AG08395 (cell line): ENCODE measurements at places on chromosomes 1 and 21.
A peak's percentile ranks its signal among the peaks of the same experiment; 100 is the strongest.

- DNase-seq: no peak
Measured at GRCh38 chr1:12690156-12690555, 25.8 kb upstream of the AADACL3 start.

- DNase-seq: no peak
Measured at GRCh38 chr1:196659471-196659870, 7.6 kb downstream of the CFH start.

DNA sequence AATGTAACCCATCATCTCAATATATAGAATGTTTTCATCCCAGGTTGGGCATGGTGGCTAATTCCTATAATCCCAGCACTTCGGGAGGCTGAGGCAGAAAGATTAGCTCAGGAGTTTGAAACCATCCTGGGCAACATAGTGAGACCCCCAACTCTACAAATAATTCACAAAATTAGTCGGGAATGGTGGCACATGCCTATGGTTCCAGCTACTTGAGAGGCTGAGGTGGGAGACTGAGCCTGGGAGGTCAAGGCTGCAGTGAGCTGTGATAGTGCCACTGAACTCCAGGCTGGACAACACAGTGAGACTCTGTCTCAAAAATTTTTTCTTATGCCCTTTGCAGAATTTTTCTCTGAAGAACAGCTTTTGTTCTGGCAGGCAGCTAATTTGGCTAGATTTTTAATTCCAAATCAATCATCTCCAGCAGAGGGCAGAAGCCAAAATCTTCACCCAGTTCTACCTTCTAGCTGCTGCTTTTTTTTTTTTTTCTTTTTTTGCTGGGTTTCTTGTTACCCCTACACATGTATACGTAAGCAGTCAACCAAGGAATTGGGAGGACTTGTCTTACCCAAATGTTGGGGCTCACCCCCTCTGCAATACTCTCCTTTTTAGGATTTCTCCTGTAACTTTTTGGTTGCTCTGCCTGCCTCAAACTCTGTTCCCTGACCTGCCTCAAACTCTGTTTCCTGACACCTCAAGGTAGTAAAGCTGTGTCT is 2.7 kb upstream of the RAD54L start:
- peak; percentile 61 for DNase-seq

DNA sequence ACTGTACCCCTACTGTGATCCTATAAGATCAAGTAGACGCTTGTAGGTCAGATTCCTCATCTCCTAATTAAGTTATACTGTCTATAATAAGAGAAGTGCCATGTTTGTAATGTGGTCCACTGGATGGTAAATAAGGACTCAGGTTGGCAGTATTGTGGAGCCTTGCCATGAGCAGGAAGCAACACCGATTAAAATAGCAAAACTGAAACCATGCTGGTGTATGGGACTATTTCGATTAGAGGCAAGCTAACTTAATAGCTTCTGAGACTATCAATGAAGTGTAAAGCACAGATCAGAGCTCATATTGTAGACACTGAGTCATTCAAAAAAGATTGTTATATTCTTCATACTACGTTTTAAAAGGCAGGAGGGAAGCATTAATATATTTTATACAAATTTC is 348.8 kb downstream of the HHAT start:
- no peak for DNase-seq

DNA sequence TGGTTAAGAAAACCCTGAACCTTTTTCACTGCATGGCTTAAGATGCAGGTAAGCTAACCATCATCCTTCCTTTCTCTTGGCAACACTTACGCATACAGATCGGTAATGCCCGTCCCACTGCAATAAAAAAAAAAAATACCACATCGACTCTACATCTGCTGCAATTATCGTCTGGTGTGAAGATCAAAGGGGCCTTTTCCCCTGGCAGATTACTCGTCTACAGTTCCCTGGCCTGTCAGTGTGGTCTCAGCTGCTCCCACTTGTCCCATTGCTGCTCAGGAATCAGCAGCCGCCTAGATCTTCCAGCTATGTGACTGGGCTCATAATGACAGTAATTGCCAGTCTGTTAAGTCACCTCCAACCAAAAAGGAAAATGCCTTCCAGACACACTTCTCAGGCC is 133.1 kb downstream of the SETD4 start:
- no peak for DNase-seq

DNA sequence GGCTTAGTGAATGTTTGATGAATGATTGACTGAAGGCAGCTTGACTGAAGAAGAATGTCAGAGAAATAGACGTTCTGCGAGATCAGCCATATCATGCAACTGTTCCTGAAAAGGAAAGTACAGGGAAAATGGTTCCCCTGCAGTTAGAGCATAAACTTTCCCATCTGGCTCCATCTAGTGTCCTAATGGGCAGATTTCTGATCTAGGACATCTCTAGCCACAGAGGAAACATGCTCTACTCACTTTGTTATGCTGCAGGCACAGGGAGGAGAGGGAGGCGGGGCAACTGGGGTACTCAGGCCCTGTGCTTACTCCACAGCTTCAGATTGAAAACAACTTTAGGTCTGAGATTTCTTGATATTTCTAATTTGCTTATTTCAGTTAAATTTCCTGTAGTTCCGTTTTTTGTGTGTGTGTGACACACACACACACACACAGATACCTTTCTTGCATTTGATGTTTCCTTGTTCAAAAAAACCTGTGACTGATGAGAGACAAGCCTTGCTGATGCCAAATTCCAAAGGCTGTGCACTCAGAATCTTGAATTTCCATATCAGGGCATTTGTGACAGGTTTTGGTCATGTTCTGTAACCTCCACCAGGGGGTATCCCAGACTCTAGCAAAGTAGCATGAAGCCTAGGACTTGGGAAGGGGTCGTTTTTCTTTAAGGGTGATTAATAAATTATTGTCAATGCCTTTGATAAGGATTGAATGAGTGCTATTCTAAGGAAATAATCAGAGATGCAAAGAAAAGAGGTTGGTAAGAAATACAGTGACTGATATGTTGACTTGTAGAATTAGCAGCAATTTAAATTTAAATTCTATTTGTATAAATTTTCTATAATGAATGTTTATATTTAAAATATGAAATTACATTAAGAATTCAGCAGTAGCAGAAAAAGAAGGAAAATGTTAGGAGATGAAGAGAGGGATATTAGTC is 139.7 kb upstream of the BEND5 start:
- DNase-seq: peak; percentile 77
